ENCODE measurements at places on chromosomes 7 and 10.

GRCh38 chr7:33336820-33337219 is 207.5 kb downstream of the BBS9 start:
- DNase-seq = no peak

- no peak for DNase-seq
These were observed 36.6 kb downstream of the RBM28 start for GRCh38 chr7:128307061-128307460.

DNA sequence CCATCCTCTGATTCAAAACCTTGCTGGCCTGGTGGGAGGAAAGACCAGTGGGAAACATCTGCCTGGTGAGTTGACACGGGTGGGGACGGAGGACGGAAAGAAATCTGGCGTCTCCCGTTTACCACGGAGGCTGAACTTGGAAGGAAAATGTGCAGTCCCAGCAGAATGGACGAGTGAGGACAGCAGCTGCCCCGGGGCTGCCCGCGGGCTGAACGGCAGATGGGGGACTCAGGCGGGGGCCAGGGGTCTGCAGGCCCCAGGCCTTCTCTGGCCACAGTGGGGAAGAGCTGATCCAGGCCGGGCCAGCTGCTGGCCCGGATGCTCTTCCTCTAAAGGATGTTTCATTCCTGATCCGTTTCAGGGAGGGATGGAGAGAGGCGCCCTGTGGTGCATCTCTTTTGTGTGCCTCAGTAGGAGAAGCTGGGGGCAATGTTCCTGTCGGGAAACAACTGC is 147.5 kb upstream of the CHST15 start:
- no peak for DNase-seq

DNA sequence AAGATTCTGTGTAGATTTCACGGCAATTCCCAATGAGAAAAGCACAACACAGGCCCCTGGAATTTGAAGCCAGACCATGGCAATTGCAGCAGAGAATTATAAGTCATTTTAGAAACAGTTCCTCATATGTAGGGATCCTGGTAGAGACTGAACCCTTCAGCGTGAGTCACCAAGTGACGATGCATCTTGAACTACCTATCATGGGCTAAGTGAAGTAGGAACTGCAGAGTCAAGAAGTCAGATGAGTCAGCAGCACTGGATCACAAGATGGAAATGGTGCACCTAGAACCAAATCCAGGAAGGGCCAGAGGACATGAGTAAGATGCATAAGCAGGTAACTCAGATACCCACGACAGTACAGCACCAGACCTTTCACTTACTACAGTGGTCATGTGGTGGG is 140.0 kb upstream of the TPK1 start:
- DNase-seq = no peak
